NCI-H1417 (cell line): ENCODE measurements at places on chromosomes 11 and 22.
A peak's percentile ranks its signal among the peaks of the same experiment; 100 is the strongest.

DNA sequence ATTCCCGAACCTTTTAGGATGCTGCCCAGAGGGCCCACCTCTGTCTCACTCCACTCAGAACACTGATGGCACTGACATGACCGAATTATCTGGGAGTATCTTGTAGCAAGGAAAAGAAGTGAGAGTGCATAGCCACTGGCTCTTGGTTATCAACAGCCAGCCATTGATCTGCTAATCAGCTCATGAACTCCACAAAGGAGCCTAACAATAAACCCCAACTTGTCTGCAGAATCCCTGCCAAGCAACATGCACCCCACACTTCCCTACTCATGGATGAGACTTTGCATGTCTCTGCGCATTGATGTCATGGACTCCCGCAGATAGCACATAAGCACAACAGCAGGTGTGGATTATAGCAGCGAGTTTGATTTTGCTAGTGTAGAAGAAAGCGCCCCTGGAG lies 1538.9 kb upstream of the RAG2 start:
- no peak for DNase-seq

- DNase-seq = no peak
Observed at GRCh38 chr11:118914987-118915386, 10.7 kb downstream of the BCL9L start.

DNA sequence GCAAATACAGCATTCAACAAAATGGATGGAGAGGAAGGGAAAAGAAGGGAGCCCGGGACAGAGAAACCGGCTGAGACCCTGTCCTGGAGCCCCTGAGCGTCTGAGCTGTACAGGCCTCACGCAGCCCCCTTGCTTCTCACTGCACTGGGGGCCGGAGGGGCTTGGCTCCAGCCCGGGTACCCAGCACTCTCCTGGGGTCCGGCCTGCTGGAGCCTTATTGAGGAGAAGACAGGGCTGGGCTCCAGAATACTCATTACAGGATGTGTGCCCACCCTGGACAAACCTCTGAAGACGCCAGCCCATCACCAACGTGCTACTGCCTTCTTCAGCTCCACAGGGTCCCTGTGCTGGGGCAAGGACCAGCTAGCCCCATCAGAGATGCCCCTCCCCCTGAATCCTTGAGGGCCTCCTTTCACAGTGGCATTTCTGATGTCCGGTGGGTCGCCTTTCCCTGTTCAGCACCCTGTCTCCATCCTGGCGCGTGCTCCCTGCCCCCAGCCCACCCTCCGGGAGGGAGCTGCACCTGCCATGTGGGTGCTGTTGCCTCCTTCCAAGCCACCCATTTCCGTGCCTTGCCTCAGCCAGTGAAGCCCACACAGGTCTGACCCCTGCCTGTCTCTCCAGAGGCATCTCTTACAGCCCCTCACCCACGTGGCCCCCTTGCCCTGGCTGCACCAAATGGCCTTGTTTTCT lies 14.6 kb upstream of the SUN2 start:
- no peak for DNase-seq

- DNase-seq = no peak
Observed at GRCh38 chr11:38543311-38543710, 1945.3 kb upstream of the RAG2 start.

DNA sequence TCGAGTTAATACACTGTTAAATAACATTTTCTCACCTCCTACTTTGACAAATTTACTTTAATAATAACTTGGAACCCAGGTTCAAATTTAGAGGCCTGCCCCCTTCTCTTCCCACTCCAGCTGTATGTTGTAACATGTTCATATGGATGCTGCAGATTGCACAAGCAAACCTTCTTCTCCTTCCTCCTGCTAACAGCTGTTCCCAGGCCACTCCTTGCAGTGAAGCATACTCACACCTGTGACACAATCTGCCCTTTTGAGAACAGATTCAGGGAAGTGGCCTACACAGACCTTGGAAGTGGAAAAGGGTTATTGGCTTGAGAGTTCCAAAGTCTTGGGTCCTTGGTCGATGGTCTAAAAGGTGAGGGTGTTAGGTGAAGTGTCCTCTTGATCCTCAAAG lies 131.9 kb downstream of the TEAD1 start:
- no peak for DNase-seq

DNA sequence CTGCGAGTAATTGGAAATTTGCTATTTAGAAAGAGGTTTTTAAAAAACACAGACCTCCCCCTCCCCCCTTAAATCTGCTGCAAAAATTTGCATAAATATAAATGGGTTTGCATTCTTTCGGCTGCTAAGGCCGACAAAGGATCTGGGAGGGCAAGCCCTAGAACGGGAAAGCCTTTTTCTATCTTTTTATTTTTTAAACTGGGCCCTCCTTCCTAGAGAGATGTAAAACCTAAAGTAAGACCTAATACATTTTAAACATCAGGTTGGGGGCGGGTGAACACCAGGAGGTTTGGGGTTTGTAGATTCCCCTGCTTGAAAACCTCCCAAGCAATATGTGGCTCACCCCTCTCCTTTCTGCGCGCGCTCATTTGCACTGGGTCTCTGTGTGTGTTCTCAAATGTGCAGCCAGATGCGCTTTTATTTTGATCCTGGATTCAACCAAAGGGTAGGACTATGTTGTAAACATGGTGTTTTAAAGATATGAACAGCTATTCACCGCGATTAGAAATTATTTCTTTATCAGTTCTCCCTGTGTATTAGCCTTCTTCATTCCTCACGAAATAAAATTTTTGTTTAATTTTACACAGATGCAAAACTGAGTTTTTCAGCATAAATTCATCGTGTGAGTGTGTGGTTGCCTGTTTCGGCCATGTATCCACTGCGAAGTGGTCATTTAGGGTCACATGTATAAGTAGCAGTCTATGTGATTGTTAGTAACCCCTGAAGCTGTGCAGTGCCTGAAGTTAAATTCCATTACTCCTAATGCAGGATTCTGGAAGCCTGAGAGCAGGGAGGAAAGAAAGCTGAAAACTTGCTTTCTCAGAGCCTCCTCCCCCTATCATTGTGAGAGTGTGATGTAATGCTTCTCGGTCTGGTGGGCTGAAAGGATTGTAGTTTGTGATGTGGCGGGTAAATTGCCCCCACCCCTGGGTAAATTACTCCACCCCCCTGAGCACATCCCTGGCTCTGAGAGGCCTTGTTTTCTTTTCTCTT lies 988 bp downstream of the TNRC6B start:
- DNase-seq = peak; percentile 69

DNA sequence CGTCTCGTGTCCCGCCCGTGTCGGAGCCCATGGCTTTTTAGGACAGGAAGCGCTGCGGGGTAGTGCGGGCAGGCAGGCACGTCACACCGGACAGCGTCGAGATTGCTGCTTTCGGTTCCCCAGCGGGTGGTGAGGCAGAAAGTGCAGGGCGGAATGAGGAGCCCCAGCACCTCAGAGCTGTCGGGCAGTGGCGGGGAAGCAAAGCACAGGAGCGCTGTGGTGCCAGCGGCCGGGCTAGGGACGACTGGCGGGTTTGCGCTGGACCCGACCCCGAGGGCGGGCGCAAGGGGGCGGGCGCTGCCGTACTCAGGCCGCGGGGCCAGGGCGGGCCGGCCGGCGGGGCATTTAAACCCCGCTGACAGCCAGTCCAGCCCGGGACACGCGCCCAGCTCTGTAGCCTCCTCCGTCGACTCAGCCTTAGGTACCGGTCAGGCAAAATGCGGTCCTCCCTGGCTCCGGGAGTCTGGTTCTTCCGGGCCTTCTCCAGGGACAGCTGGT lies at the start of gene SLC37A2:
Gene SLC37A2 (plus strand): TSS at position 375 of the 498 bp plus-strand sequence. CDS start 63 bp downstream, at position 438.
- no peak for DNase-seq

GRCh38 chr11:122248939-122249338 lies 132.9 kb upstream of the BLID start:
- DNase-seq = no peak

GRCh38 chr11:110376711-110377324 lies 52.9 kb upstream of the FDX1 start:
- DNase-seq = peak; percentile 79

DNA sequence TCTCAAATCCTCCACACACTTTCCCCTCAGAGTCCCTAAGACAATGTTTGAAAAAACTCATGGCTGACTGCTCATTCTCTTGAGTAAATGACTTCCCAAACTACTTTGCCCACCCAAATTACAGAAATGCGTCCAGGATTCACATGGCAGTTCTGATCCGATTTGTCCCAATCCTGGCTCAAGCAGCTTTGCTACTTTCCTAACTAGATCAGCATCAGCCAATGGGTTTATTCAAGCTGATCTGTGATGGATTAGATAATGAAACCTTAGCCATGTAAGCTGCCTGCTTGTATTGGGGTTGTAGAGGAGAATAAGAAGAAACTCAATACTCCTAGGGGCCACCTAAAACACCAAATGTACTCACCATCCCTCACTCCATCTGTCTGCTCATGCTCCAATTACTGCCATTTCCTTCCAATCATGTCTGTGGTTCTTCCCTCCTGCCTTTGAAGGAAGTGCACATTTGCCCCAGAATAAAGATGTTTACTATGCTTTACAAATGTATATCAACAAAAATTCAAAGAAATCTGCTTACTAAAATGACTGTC lies 6.9 kb downstream of the RBFOX2 start:
- no peak for DNase-seq

DNA sequence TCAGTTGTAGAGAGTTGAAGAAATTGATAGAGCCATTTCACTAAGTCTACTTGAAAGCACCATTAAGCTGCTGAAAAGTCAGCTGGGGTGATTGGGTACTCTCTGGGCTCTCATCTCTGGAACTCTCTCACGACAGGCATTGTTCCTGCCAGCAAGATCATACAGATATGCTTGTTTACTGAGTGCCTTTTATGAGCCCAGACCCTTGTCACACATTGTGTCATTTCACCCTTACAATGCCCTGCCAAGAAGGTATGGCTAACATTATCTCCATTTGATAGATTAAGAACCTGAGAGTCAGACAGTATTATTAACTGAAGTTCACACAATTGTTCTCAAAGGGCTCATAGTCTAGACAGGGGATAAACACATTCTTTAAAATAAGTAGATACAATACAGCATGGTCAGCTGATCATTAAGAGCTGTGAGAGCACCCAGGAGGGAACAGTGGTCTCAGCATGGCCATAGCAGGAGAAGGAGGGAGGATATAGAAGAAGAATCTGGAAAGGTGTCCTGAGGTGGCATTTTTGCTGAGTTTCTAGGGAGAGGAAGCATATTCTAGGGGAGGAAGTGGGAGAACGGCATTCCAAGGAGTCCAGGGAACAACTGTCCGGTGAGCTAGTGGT lies 580.5 kb downstream of the INSC start:
- DNase-seq = peak; percentile 93
